Smooth muscle cell of bladder (primary cell): ENCODE measurements at places on chromosomes 12 and 14. TPM values are rescaled to one million over a fixed set of nuclear protein-coding genes. Genes with fewer than 3 reads are reported as not detected.

The SETD1B gene
- total RNA-seq: 1.7 and 2.3 TPM in 2 replicates

The KRT3 gene
- total RNA-seq: not detected in 2 replicates

The DNAJC22 gene
- total RNA-seq: 1.8 and 6.0 TPM in 2 replicates

The C12orf54 gene
- total RNA-seq: not detected in 2 replicates

The KRT83 gene
- total RNA-seq: 0.14 TPM in 1 of 2 replicates, not detected in the other

The SRRM4 gene
- total RNA-seq: under 0.01 TPM in 2 replicates

The RNASE4 gene
- 14.4 and 29.1 TPM in 2 replicates for total RNA-seq

The AICDA gene
- total RNA-seq: not detected in 2 replicates

The MYH6 gene
- total RNA-seq: not detected in 2 replicates

The PTHLH gene
- total RNA-seq: 2.0 and 17.8 TPM in 2 replicates

The ZDHHC22 gene
- not detected in 2 replicates for total RNA-seq

The FAIM2 gene
- 5.4 and 5.5 TPM in 2 replicates for total RNA-seq
